ENCODE measurements at places on chromosomes 2 and 18. TPM values are rescaled to one million over a fixed set of nuclear protein-coding genes. Genes with fewer than 3 reads are reported as not detected.

GRCh38 chr2:57330447-57330846 lies 716.2 kb upstream of the VRK2 start:
- no peaks in the 10 kb centered on the region for H3K27me3 ChIP-seq
- no peak overlapping the region for H3K27ac ChIP-seq
- H3K4me1 ChIP-seq, result no peaks in the 10 kb centered on the region
- H3K36me3 ChIP-seq, result no peaks in the 10 kb centered on the region

- H3K36me3 ChIP-seq, result no peaks in the 10 kb centered on the region
- H3K27me3 ChIP-seq, result no peaks in the 10 kb centered on the region
- DNase-seq, result no peak
- no peak overlapping the region for H3K4me3 ChIP-seq
- no peak overlapping the region for H3K27ac ChIP-seq
- H3K4me1 ChIP-seq, result peaks cover 7% of the 10 kb centered on the region
These were observed 57.4 kb upstream of the COL3A1 start for GRCh38 chr2:188916736-188917135.

DNA sequence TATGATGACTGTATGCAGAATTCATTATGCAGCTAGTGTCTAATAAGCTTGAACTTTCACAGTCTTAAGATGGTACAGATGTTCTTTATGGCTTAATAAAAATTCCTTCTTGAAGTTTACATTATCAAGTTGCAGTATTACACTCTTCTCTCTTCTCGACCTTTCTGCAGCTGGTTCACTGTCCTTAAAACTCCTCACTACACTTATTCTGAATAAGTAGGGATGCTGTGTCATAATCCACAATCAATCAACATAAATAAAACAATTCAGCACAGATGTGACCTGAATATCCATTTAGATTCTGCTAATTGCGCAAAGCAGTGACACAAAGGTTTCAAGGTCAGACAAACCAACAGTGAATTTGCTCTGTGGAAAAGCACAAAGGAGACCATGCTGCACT lies 356.8 kb downstream of the SUCLG1 start:
- no peak overlapping the region for H3K4me3 ChIP-seq
- no peak for DNase-seq
- H3K36me3 ChIP-seq, result no peaks in the 10 kb centered on the region

GRCh38 chr2:72965016-72965415 lies 47.7 kb downstream of the EMX1 start:
- peaks cover 13% of the 10 kb centered on the region for H3K36me3 ChIP-seq
- DNase-seq, result no peak
- H3K27me3 ChIP-seq, result no peaks in the 10 kb centered on the region

COQ10B gene
- 47.7 TPM for total RNA-seq

DNA sequence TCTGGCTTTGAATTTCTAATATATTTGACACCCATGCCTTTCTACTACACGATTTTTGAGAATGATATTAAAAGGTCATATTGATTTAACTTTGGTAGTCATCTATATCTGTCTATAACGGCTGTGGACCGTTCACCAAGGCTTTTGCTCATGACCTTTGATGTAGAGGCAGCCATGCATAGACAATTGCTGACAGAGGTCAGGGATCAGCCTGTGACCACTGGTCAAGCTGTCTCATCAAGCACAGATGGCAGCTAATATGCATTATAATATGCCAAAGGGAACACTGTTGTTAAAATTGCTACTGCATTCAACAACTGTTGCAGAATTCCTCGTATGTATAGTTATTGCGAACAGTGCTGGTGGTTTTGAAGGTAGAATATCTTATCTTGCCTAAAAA lies 323.9 kb upstream of the DSEL start:
- no peak for DNase-seq
- no peak overlapping the region for H3K27ac ChIP-seq
- H3K27me3 ChIP-seq, result no peaks in the 10 kb centered on the region
- H3K4me1 ChIP-seq, result no peaks in the 10 kb centered on the region
- no peak overlapping the region for H3K4me3 ChIP-seq

WNT10A gene
- total RNA-seq, result 0.17 TPM

- H3K4me3 ChIP-seq, result no peak overlapping the region
- no peak for DNase-seq
- H3K27ac ChIP-seq, result no peak overlapping the region
These were observed 141.0 kb downstream of the UXS1 start for GRCh38 chr2:106053116-106053515.

- H3K27ac ChIP-seq, result no peak overlapping the region
- H3K36me3 ChIP-seq, result no peaks in the 10 kb centered on the region
- no peaks in the 10 kb centered on the region for H3K27me3 ChIP-seq
- no peak overlapping the region for H3K4me3 ChIP-seq
- no peaks in the 10 kb centered on the region for H3K4me1 ChIP-seq
These were observed 88.5 kb upstream of the RBBP8 start for GRCh38 chr18:22844628-22845027.

DNA sequence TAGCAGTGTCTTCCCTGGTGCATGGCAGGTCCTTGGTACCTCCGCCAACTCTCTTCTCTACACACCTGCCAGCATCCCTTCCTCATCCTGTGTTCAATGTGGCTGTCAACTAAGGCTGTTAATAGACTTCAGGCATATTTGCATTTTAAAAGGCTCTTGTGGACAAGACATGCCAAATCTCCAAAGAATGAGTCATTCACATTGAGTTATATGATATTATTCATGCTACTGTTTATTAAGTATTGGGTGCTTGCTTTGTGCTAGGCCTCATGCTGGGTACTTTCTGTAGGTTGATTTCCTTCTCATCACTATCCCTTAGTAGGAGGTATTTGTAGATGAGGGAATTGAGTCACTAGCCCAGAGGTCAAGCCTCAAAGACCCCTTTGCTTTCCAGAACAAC lies 5.2 kb downstream of the MYO1B start:
- DNase-seq, result no peak
- peaks cover 26% of the 10 kb centered on the region for H3K4me1 ChIP-seq
- H3K4me3 ChIP-seq, result no peak overlapping the region
- no peak overlapping the region for H3K27ac ChIP-seq

DNA sequence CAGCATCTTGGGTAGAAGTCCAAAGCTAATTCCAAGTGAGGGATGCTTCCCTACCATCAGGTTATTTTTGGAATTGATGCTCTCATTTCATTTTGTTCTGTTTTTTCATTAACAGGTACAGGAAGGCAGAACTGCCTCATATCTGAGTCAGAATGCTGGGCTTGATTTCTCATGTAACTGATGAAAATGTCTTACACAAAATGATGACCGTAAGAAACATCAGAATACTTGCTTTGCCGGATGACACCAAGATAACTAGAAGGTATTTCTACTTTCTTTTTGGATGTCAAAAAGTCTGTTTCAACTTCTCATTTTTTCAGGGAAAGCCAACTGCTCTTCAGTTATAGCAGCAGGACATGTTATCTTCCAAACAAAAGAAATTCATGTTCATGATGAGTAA lies 62.6 kb downstream of the ETAA1 start:
- no peak for DNase-seq
- no peaks in the 10 kb centered on the region for H3K36me3 ChIP-seq
- no peak overlapping the region for H3K27ac ChIP-seq
- H3K4me3 ChIP-seq, result no peak overlapping the region

GRCh38 chr18:55794288-55795052 lies 206.5 kb upstream of the TCF4 start:
- H3K4me3 ChIP-seq, result peak overlapping the region; percentile 10
- peak overlapping the region; percentile 35 for H3K27ac ChIP-seq
- no peaks in the 10 kb centered on the region for H3K36me3 ChIP-seq
- no peaks in the 10 kb centered on the region for H3K4me1 ChIP-seq
- peak; percentile 82 for DNase-seq

GRCh38 chr18:60898111-60898510 lies 435.1 kb upstream of the CDH20 start:
- no peaks in the 10 kb centered on the region for H3K4me1 ChIP-seq
- H3K27ac ChIP-seq, result no peak overlapping the region
- DNase-seq, result no peak
- H3K36me3 ChIP-seq, result no peaks in the 10 kb centered on the region
- no peaks in the 10 kb centered on the region for H3K27me3 ChIP-seq

UPP2 gene
- total RNA-seq, result not detected

GRCh38 chr2:41169744-41170143 lies 717.9 kb upstream of the SLC8A1 start:
- H3K36me3 ChIP-seq, result no peaks in the 10 kb centered on the region
- H3K4me3 ChIP-seq, result no peak overlapping the region
- H3K4me1 ChIP-seq, result peaks cover 9% of the 10 kb centered on the region
- no peak overlapping the region for H3K27ac ChIP-seq
- no peaks in the 10 kb centered on the region for H3K27me3 ChIP-seq
- no peak for DNase-seq

CCNT2 gene
- 16.1 TPM for total RNA-seq

- no peak for DNase-seq
- no peaks in the 10 kb centered on the region for H3K27me3 ChIP-seq
- H3K4me1 ChIP-seq, result peaks cover 3% of the 10 kb centered on the region
- H3K36me3 ChIP-seq, result no peaks in the 10 kb centered on the region
- no peak overlapping the region for H3K4me3 ChIP-seq
These were observed 26.6 kb downstream of the GULP1 start for GRCh38 chr2:188318161-188318749.

DNA sequence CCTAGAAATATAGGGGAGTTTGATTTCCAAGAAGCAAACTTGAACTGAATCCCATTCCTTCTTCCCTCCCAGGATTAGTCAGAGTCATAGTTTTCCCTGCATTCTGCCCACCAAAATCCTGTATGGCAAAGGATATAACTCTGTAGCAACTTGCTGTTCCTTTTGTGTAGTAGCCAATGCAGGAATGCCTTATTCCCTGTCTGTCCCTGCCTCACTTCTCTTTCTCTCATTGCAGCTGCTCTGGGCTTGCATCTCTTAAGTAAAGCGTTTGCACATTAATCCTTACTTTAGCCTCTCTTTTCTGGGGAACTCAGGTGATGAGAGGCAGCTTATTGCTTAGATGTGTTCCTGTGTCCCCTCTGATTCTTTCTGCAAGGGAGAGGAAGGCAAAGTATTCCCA lies 333.1 kb upstream of the VWC2L start:
- no peak for DNase-seq
- H3K36me3 ChIP-seq, result no peaks in the 10 kb centered on the region
- H3K27me3 ChIP-seq, result no peaks in the 10 kb centered on the region
- no peaks in the 10 kb centered on the region for H3K4me1 ChIP-seq
- no peak overlapping the region for H3K4me3 ChIP-seq

DNA sequence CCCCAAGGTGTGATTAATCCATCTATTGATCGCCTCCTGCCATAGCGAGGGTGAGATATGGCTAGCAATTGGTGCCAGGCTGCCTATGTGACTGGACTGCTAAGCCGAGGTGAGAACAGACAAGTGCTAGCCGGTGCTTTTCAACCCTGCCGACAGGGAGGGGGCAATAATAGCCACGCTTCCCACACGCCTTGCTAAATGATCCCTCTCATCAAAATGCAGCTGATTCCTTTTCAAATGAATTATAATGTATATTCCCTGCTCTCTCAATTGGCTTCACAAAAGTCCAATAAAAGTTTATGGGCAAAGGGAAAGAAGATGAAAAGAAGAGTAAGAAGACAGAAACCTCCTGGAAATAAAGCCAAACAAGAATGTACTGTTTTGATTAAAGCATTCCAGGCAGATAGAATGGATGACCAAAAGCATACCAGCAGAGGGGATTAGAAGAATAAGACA lies 235.6 kb downstream of the ICOS start:
- H3K27me3 ChIP-seq, result no peaks in the 10 kb centered on the region
- H3K4me1 ChIP-seq, result no peaks in the 10 kb centered on the region
- no peak for DNase-seq
- no peaks in the 10 kb centered on the region for H3K36me3 ChIP-seq
- no peak overlapping the region for H3K4me3 ChIP-seq
- H3K27ac ChIP-seq, result no peak overlapping the region

VWC2L gene
- not detected for total RNA-seq

- H3K4me1 ChIP-seq, result no peaks in the 10 kb centered on the region
- no peaks in the 10 kb centered on the region for H3K36me3 ChIP-seq
- no peak for DNase-seq
- no peaks in the 10 kb centered on the region for H3K27me3 ChIP-seq
These were observed 51.7 kb downstream of the MYO5B start for GRCh38 chr18:50143294-50143693.

- DNase-seq, result no peak
- H3K27me3 ChIP-seq, result no peaks in the 10 kb centered on the region
- H3K36me3 ChIP-seq, result no peaks in the 10 kb centered on the region
These were observed 1.4 kb downstream of the SPATS2L start for GRCh38 chr2:200307724-200308545.

DNA sequence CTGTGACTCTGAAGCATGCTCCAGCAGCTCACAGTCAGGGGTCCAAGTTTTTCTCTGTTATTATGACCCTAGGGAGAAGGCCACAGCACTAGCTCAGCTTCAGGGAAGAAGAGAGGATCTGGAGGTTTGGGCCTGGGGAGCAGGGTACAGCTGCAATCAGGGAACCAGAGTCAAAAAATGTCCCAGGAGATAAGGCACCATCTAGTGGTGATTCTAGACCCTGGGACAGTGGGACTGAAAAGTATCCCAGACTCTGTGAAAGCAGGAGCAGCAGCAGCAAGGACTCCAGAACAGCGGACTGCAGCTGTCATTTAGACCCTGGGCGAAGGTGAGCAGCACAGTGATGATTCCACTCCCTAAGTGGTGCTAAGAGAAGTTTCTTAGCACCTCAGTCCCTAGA lies 278.4 kb upstream of the DDX18 start:
- no peak overlapping the region for H3K4me3 ChIP-seq
- DNase-seq, result no peak
- no peaks in the 10 kb centered on the region for H3K27me3 ChIP-seq
- H3K4me1 ChIP-seq, result no peaks in the 10 kb centered on the region
- no peaks in the 10 kb centered on the region for H3K36me3 ChIP-seq

DNA sequence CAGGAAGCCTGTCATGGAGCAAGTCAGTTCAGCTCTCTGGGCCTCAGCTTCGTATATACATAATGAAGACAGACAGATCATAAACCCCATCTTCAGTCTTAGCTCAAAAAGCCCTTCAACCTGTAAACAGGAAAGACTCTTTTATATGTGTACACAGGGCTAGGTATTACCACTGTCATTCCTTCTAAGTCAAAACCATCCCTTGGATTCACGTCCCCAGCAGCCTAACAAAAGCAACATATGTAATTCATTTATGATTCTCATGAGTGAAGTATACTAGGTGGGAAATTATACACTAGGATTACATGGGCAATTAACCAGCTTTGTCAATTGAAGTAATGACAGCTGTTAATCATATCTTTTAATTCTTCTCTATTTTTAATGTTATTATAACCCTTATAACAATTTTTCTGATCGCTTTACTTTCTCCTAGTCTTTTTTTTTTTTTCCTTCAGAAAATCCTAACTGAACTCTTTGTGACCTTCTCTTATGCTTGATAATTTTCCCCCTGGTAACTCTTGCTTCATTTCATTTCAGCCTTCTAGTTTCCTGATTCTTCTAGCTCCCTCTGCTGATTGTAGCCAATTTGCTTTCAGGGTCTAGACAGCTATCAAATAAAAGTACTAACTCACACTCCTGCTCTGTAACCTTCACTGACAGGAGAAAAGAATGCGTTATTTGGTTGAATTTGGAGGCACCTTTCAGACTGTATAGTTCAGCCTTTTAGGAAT lies 99.7 kb downstream of the RBM43 start:
- H3K27ac ChIP-seq, result no peak overlapping the region
- no peak overlapping the region for H3K4me3 ChIP-seq
- H3K4me1 ChIP-seq, result no peaks in the 10 kb centered on the region
- DNase-seq, result no peak
- H3K27me3 ChIP-seq, result no peaks in the 10 kb centered on the region

RBM44 gene
- 0.99 TPM for total RNA-seq

GRCh38 chr18:57738078-57738477 lies 65.0 kb downstream of the ATP8B1 start:
- no peaks in the 10 kb centered on the region for H3K36me3 ChIP-seq
- no peak for DNase-seq
- H3K4me1 ChIP-seq, result peaks cover 32% of the 10 kb centered on the region
- H3K4me3 ChIP-seq, result no peak overlapping the region
- no peaks in the 10 kb centered on the region for H3K27me3 ChIP-seq

Measured in esophagus muscularis mucosa (tissue), 4 donors.